Fibroblast of villous mesenchyme (primary cell): ENCODE measurements at places on chromosomes 13 and 19. TPM values are rescaled to one million over a fixed set of nuclear protein-coding genes. Genes with fewer than 3 reads are reported as not detected.

The COMP gene
- under 0.01 TPM in 1 of 2 replicates, not detected in the other for total RNA-seq

The LRFN3 gene
- 3.5 and 6.8 TPM in 2 replicates for total RNA-seq

The LDLR gene
- 392 and 421 TPM in 2 replicates for total RNA-seq

The ANGPTL8 gene
- total RNA-seq: not detected in 2 replicates

The PDS5B gene
- total RNA-seq: 29.3 and 44.9 TPM in 2 replicates

The LYL1 gene
- 2.6 and 3.9 TPM in 2 replicates for total RNA-seq

The SIGLEC8 gene
- total RNA-seq: not detected in 2 replicates
